ENCODE measurements at places on chromosomes 5 and 9. TPM values are rescaled to one million over a fixed set of nuclear protein-coding genes. Genes with fewer than 3 reads are reported as not detected.

The ZNF354B gene
- 42.3 TPM for total RNA-seq

DNA sequence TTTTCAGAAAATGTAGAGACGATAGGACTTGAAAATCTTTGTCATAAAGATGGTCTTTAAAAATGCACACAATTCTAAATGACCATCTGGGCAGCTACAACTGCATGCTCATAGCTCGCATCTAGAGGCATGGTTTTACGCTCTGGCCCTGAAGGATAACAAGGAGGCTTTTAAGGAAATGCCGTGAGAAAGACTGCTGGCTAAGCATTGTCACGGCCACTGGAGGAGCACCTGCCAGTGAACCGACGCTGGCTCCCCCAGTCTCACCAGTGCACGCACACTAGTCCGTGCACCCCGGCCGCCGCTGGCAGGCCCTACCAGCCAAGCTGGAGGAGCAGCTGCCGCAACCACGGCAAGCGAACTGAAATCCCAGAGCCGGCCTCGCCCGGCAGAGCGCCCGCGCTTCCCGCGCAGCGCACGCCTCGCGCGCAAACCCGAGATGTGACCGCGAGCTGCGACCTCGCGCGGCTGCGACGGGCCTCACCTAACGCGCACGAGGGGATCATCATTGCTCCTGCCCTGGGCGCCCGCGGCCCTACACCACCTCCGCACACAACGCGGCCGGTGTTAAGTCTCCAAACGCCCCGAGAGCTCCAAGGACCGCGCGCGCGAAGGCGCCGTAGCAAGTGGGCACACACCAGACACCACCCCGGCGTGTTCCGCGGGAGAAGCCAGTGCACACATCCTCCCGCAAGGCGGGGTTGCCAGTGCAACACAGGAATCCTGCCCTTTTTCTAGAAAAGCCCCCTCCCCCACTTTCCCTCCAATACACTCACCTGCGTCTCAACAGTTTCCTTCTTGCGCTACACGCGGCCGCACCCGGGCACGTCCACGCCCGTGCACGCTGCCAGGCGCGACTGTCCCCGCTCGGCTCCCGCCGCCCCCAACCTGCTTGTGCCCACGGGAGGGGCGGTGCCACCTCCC lies 5.3 kb downstream of the ELAVL2 start:
- no peak for DNase-seq

GRCh38 chr5:171882118-171882517 lies 96.5 kb downstream of the SMIM23 start:
- DNase-seq: no peak

The IL13 gene
- not detected for total RNA-seq

DNA sequence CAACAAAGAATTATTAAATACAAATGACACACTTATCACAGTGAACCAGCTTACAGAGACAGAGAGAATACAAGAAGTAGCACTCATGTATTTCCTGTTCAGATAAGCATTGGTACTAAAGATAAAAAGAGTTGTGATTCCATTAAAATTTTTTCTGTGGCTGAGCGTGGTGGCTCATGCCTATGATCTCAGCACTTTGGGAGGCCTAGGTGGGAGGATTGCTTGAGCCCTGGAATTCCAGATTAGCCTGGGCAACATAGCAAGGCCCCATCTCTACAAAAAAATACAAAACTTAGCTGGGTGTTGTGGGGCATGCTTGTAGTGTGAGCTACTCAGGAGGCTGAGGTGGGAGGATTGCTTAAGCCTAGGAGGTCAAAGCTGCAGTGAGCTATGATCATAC lies 32.9 kb downstream of the FCHO2 start:
- no peak for DNase-seq

DNA sequence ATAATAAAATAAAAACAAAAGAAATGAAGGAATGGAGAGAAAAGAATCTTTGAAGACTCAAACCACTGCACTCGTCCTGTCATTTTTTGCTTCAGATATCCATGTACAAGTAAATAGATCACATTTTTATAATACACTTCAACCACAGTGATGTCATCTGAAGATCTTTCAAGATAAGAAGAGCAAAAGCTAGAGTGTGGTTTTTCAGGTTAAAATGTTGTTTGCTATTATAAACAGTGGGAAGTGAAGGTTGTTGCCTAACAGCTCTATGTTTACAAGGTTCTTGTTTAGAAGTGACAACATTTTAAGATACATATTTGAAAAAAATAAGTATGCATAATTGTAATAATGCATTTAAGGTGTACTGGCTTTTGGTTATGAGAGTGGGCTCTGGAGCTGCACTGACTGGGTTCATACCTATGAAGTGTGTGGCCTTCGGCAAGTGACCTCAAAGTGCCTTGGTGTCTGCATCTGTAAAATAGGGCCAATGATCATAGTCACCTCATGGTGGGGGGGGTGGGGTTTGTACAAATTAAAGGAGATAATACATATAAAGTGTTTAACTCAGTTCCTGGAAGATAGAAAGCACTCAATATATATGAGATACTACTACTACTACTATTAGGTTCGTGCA lies 45.5 kb upstream of the IL7R start:
- DNase-seq: no peak

The CDH10 gene
- total RNA-seq: not detected
